ENCODE measurements at places on chromosomes 12 and 14. TPM values are rescaled to one million over a fixed set of nuclear protein-coding genes. Genes with fewer than 3 reads are reported as not detected.
A peak's percentile ranks its signal among the peaks of the same experiment; 100 is the strongest.

DNA sequence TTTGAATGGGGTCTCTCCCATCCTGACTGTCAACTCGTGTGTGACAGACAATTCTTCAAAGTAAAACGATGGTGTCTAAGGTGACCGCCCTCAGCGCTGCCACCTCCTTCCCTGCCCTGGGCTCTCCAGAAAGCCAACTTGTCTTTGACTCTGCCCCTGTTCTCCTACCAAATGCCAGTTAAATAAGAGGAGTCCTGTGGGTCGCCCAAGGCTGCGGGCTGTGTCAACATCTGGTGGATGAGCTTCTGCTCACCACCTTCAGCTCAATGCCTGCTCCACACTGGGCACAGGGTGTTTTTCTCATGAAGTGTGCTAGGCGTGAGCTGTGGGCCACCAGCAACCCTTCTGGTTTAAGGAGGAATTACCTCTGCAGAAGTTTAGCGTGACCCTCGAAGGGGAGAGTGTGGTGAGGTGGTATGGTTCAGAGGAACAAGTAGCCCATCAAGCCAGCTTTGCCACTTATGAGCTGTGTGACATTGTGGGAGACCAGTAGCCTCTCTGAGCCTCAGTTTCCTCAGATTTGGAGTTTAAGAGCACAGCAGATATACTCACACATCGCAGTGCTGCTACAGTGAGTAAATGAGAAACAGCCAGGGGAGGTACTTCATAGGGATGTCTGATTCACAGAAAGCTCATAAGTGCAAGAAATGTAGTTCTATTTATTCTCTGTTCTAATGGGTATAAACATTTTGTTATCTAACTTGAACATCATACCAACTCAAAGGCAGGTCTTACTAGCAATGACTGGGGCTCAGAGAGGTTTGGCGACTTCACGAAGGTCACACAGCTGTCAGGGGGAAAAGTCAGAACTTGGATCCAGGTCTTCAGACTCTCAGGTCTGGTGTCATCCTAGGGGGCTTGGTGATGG, 12.1 kb downstream of the SERPINA1 start:
- no peak for DNase-seq

- no peak for DNase-seq
Observed at GRCh38 chr12:31035967-31036665, 37.5 kb upstream of the DDX11 start.

Gene CPSF2
- 33.7 TPM for total RNA-seq

DNA sequence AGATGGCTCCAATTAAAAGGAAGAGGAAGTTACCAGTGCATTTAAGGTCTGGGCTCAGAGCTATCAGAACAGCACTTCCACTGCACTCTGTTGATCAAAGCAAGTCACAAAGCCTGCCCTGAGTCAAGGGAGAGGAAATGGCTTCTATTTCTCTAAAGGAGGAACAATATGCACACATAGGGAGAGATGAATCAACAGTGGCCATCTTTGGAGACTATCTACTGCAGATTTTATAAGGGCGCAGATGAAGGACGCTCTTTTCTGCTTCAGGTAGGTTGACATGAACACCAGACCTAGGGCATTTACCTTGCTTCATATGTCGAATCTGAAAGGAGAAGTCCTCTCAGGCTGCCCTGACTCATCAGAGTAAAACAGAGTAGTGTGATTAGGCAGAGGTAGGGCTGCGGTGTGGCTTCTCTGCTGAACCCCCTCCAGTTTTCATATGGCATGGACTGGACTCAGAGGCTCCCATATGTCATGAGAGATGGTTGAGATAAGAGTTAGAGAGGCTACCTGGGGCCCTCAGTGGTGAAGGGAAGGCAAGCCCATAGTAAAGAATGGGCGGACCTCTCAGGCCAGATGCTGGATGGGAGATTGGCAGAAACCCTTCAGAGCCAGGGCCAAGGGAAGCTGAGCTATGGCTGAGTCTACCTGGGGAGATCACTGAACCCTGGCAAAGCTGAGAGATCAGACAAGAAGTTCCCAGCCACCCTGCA, 84.4 kb downstream of the ARF6 start:
- no peak for DNase-seq

Gene SERPINA3
- 5.2 TPM for total RNA-seq

GRCh38 chr12:6095269-6095668, 29.2 kb downstream of the VWF start:
- DNase-seq: no peak

GRCh38 chr12:53890081-53890480, 48.5 kb upstream of the HOXC13 start:
- DNase-seq: no peak

- DNase-seq: no peak
Observed at GRCh38 chr12:28884904-28885679, 264.0 kb upstream of the FAR2 start.

DNA sequence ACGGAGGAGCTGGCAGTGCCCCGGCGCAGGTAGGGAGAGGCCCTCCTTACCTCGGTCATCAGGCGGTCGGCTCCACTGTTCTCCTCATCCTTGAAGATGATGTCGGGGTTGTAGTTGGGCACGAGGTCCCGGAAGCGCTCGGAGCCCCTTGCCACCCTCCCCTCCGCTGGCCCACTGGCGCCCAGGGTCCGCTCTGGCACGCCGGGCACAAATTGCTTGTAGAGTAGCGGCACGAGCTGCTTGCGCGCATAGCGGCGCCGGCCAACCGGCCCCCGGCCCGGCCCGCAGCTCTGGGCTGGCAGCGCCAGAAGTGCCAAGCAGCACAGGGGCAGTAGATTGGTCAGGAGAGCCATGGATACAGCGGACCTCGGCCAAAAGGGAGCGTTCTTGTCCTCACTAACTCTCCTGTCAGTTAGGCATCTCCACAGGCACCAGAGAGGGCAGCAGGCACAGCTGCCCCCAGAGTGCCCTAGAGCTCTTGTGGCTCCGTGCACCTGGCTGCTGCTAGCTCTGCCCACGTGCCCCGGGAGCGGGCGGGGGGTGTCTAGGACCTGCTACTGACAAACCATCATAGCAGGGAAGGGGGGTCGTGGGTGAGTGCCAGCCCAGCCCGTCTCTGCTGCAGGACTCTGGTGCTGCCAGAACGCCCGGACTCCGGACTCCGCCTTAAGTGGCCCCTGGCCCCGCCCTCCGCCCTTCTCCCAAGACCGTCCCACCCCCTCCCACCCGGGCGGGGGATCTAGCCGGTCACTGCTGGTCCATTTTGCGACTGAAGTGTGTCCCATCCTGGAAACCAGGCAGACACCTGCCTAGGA, at the start of gene DHH:
Gene DHH (minus strand): TSS at position 642 of the 815 bp plus-strand sequence. CDS start 289 bp downstream, at position 353.
- no peak for DNase-seq

DNA sequence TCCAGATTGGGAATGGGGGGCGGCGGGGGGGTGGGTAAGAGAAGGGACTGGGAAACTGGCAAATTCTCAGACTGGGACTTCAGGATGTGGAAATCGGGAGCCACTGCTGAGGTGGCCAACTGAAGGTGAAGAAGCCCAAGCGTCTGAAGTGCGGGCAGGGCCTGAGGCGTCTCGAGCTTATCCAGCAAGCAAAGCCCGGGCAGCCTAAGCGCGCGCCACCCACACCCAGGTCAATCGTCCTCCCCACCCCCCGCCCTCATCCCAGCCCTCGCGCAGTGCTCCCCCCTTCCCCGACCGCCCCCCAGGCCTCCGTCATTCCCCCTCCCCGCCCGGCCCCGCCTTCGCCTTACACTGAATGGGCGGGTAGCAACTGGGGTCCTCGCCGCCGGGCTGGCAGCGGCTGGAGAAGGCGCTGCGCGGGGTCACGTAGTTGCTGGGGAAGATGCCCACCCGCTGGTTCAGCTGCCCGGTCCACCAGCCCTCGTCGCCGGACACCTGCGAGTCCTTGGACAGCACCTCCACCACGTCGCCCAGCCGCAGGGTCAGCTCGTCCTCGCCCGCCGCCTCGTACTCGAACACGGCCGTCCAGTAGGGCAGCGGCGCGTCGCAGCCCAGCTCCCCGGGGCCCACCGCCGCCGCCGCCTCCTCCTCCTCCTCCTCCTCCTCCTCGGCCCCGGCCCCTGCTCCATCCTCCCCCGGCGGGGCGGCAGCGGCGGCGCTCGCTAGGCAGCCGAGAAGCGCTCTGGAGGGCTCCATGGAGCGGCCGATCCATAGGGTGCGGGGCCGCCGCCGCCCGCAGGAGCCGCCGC, 693 bp downstream of the MAP3K9 start:
- DNase-seq: peak; percentile 63

Gene HEBP1
- total RNA-seq: 13.5 TPM

GRCh38 chr12:5140190-5140589, 96.5 kb downstream of the KCNA5 start:
- DNase-seq: peak; percentile 5

- DNase-seq: no peak
Observed at GRCh38 chr12:13200841-13201240, 4.3 kb downstream of the EMP1 start.

DNA sequence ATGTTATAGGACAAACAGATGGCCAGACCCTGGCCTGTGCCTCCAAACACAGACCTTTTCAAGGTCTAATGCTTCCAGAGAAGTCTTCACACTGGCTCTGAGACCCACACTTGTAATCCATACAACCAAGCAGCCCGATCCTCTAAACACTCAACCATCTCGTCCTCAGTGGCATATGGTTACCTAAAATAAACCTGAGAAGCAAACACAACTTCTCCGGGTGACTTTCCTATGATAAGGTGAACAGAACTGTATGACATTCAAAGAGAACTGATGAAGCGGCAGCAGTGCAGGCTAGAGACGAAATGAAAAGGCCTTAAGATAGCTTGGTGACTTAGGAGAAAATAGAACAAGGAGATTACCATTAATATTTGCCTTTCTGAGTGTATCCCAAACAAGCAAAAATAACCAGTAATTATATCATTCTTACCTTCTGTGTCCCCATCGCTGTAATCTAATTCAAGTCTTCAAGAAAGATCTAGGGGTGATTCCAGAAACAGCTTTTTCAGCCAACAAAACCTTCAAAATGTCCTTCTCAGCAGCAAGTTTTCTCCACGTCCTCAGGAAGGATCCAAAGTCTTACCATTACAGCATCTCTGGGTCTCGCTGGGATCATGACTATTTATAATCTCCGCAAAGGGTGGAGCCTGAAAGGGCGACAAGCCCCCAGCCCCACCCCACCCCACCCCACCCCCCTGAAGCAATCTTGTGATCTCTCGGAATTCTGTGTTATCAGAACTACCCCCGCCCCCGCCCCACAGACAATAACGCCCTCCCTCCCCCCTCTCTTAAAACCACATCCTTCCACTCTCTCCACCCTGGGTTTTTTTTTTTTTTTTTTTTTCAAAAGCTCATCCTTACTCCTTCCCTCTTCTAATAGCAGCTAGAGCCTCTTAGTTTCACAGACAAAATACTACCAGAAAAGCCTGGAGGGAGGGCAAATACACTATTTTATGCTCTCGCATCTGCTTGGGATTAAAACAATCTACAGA, at the start of gene SLC2A3:
Gene SLC2A3 (minus strand): TSS at position 598 of the 992 bp plus-strand sequence. CDS start 153 bp downstream, at position 445.
- DNase-seq: peak; percentile 36

DNA sequence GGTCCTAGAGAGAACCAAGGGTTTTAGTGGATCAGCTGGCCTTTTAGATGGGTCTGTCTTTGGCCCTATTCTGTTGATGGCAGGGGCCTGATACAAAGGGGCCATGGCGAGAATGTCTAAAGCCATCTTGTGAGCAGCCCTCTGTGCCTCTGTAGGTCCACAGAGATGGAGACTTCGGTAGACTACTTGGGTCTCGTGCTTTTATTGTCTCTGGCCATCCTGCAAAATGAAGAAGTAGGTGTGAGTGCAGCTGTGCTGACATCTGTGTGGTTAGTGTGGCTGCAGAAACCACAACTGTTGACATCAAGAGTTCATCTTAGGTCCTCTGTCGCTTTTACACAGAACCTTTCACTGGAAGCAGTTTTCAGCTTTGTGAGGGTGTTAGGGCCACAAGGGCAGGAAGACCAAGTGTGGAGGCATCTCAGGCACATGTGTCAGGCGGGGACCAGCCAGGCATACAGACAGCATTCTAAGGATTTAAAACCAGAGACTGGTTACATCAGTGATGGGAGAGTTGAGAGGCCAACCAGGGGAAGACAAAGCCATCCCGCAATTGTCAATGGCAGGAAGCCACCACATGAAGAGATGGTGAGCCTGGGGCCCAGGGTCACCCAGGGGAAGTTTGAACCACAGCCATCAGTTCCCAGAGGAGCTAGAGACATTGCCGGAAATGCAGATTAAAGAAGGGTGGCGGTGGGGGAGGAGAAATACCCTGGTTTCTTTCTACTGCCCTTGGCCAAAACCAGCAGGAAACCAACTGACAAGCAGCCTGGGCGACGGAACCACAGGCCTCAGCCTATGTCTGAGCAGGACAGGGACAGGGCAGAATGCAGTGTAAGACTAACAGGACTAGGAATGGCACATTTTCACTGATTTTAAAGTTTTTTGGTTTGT, 13.0 kb upstream of the TPCN1 start:
- DNase-seq: no peak

Gene BIN2
- not detected for total RNA-seq

- DNase-seq: peak; percentile 81
Observed at GRCh38 chr14:56189307-56189706, 71.1 kb downstream of the PELI2 start.

GRCh38 chr12:124426594-124427555, 132.0 kb downstream of the RFLNA start:
- no peak for DNase-seq

GRCh38 chr12:13183620-13184019, 12.9 kb upstream of the EMP1 start:
- DNase-seq: no peak

DNA sequence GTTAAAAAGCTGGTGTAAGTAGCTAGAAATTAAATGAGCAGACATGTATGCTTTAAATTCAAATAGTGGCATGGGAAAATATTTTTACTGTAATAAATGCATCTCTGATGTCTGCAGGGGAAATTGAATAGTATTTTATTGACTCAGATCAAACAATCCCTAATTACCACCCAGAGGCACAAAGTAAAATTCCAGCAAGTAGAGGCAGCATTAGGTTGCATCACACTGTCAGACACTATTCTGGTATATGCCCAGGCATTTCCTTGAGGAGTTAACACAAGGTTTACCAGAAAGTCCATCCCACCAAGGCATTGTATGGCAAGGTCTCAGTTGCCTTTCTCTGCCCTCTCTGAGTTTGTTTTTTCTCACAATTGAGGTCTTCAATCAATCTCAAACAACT, 201.6 kb upstream of the KITLG start:
- peak; percentile 66 for DNase-seq

- DNase-seq: no peak
Observed at GRCh38 chr12:2044165-2044564, 8.6 kb upstream of the CACNA1C start.

GRCh38 chr12:19719672-19720071, 280.4 kb downstream of the AEBP2 start:
- no peak for DNase-seq

Measured in mammary epithelial cell (primary cell).